ENCODE measurements at places on chromosomes 3 and 15.
A peak's percentile ranks its signal among the peaks of the same experiment; 100 is the strongest.

DNA sequence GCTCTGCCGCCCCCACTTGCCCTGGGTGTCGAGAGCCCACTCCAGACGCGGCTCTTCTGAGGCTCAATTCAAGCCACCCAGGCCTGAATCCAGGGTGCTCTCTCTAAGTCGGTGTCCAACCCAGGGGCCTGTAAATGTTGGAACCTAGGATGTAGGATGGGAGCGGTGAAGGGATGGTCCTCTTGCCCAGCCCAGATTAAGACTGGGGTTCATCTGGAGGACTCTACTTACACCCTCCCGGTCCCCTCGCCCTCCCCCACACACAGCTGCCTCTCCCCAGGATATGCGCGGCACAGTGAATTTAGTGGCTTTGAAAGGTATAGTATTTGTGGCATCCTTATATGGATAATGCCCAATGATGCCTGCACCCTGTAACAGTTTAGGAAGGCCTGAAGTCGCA, 822 bp upstream of the FBN1 start:
- peak overlapping the region; percentile 87 for H3K4me3 ChIP-seq
- H3K36me3 ChIP-seq = no peaks in the 10 kb centered on the region
- peak; percentile 17 for DNase-seq
- peaks cover 8% of the 10 kb centered on the region for H3K4me1 ChIP-seq
- peak overlapping the region; percentile 63 for H3K27ac ChIP-seq

- peak; percentile 75 for DNase-seq
- peaks cover 16% of the 10 kb centered on the region for H3K4me1 ChIP-seq
- H3K4me3 ChIP-seq = no peak overlapping the region
Observed at GRCh38 chr3:141680620-141681389, 57.3 kb upstream of the RNF7 start.

- no peak overlapping the region for H3K27ac ChIP-seq
- no peaks in the 10 kb centered on the region for H3K4me1 ChIP-seq
- peaks cover 42% of the 10 kb centered on the region for H3K36me3 ChIP-seq
- H3K4me3 ChIP-seq = no peak overlapping the region
- no peaks in the 10 kb centered on the region for H3K27me3 ChIP-seq
Observed at GRCh38 chr3:33122991-33123390, 9.2 kb downstream of the CRTAP start.

DNA sequence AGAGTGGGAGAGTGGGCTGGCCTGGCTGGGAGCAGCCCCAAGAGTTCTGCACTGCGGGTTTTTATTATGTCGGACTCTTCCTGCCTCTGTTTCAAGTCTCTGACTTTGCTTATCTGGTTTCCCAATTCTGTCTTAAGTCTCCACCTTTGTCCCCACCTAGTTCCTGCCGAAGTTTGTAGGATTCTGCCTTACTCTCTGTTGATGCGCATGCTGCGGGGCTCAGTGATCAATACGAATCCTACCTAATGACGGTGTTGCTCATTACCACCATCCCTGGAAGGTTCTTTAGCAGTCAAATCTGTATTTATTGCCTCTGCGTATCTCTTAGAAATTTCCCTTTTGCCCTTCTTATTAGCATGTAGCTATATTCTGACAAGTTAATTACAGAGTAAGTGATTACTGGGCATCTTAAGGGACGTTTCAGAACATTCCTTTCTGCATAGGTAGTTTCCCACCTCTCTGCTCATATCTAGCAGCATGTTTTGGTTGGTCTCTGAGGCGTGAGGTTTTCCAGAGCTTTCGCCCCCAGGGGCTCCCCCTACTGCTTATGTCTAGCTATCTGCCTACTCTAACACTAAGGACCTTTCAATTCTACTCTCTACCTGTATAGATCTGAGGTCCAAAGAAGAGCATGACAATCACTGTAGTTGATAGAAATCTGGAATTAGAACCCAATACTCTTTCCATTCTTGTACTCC, 236.0 kb upstream of the EIF1B start:
- H3K27ac ChIP-seq = no peak overlapping the region
- no peak overlapping the region for H3K4me3 ChIP-seq
- no peak for DNase-seq
- H3K36me3 ChIP-seq = no peaks in the 10 kb centered on the region
- no peaks in the 10 kb centered on the region for H3K27me3 ChIP-seq

DNA sequence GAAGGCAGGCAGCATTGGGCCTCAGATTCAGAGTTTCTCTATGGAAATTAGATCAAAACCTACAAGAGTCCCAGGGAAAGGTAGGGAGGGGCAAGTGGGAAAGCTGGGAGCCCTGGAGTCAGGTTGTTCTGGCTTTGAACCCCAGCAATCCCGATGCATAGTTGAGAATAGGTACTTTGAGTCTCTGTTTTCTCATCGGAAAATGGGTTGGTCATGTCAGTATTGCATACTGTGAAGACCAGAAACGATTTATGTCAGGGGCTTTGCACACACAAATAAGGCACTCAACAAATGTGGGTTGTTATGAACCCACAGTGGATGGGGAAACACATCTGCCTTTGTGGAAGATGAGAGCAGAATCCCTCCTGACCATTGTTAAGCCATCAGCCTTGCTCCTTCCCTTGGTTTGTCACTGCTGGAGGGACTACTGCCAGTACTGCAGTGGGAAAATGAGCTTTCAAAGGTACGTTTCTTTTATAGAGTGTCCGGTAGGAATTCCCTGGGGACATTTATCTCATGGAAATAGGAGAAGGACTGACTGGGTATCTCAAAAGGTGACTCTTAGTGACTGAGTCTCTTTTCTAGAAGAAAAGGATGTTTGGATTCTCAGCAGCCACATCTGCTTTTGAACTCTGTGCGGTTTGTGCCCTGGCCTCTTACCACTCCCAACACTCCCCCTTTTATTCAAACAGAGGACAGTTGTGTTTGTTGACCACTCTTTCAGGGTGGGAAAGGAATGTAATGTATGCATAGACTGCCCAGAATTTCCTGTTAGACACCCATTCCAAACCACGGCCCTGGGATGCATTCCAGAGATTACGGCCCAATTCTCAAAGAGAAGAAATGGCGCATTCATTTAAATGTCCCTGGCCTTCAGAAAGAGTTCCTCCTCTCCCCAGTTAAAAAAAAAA, 54.6 kb upstream of the VILL start:
- H3K4me3 ChIP-seq = no peak overlapping the region
- H3K27me3 ChIP-seq = no peaks in the 10 kb centered on the region
- peak; percentile 32 for DNase-seq
- H3K36me3 ChIP-seq = no peaks in the 10 kb centered on the region
- no peak overlapping the region for H3K27ac ChIP-seq

DNA sequence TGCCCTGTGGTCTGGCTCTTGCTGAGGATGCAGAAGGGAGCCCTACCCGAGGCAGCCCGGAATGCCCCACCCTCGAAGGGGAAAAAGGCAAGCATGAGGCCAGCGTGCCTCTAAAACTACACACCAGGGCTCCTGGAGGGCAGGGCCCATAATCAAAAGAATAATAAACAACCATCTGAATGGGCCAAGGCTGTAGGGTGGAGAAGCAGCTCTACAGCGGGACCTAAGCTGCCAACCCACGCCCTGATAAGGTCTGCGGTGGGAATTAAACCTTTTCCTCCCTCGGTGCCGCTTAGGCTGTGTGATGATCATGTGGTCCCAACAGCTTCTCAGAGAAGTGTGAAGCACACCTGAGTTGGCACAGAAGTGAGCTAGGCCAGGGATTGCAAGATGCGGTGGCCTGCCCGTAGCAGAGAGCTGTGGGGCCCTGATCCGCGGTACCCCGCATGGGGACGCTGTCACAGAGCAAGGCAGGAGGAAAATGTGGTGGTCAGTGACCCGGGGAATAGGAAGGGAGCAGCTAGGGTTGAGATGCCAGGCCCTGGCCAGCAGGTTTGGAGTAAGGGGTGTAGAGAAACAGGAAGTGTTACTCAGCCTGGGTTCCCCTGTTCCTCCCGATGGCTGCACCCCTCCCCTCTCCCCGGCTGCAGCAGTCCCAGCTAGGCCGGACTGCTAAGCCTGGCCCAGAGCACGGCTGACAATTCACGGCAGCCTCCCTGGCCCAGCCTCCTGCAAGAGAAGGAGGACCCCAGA, 1.1 kb upstream of the C15orf62 start:
- H3K4me1 ChIP-seq = peaks cover 44% of the 10 kb centered on the region
- peaks cover 8% of the 10 kb centered on the region for H3K36me3 ChIP-seq
- DNase-seq = no peak
- no peaks in the 10 kb centered on the region for H3K27me3 ChIP-seq
- H3K27ac ChIP-seq = peak overlapping the region; percentile 69
- no peak overlapping the region for H3K4me3 ChIP-seq

DNA sequence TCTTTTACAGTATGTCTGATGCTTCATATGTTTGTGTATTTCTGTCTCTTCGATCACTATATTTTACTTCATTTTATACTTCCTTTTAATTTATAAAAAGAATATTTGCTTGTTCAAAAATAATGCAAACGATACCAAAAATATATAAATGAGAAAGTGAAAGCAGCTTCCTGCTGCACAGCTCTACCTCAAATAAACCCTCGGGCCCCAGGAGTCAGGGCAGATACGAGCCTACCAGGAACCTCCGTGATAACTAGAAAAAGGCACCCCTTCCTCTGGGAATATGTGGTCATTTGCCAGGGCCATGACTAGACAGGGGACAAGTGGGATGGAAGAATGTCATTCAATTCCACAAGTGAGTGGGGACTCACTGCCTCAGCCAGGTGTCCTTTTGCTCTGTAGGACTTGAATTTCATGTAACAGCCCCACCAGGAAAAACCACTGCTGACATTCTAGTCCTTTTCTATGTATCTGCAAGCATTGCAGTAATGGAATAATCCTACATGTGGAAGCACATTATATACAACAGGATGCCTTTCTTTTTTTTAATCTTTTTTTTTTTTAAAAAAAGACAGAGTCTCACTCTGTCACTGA, 133.3 kb downstream of the SUCLG2 start:
- no peak overlapping the region for H3K27ac ChIP-seq
- no peaks in the 10 kb centered on the region for H3K27me3 ChIP-seq
- no peaks in the 10 kb centered on the region for H3K4me1 ChIP-seq
- DNase-seq = no peak

- no peaks in the 10 kb centered on the region for H3K36me3 ChIP-seq
- H3K27ac ChIP-seq = no peak overlapping the region
- DNase-seq = peak; percentile 29
- no peaks in the 10 kb centered on the region for H3K27me3 ChIP-seq
Observed at GRCh38 chr15:80736560-80736959, 41.5 kb downstream of the ABHD17C start.

Measured in A673 (cell line).